Motor neuron (in vitro differentiated cells): ENCODE measurements at places on chromosomes 16 and 17. TPM values are rescaled to one million over a fixed set of nuclear protein-coding genes. Genes with fewer than 3 reads are reported as not detected.

DNA sequence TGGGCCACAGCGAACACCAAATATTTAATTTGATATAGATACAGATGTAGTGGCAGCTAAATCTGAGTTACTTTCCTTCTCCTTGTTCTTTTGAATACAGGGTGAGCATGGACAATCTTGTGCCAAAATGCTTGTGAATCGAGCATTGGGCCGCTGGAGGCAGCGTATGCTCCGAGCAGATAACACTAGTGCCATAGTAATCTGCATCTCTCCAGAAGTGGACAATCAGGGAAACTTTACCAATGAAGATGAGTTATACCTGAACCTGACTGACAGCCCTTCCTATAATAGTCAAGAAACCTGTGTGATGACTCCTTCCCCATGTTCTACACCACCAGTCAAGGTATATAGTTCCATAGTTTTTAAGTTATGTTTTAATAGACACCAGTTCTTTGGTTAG, 21.2 kb upstream of the BCAS3 start:
- ATAC-seq = no peak

- no peak for ATAC-seq
Observed at GRCh38 chr17:32609884-32610650, 123.3 kb downstream of the CDK5R1 start.

DNA sequence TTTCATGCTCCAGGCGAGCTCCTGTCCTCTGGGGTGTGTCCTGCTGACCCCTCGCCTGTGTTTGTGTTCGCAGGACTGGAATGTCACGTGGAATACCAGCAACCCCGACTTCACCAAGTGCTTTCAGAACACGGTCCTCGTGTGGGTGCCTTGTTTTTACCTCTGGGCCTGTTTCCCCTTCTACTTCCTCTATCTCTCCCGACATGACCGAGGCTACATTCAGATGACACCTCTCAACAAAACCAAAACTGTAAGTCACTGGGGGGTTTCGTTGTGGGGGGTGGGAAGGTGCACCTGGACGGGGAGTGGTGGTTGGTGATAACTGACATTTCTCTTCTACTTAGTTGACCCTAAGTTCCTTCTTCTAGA, 58.3 kb downstream of the ABCC1 start:
- no peak for ATAC-seq

DNA sequence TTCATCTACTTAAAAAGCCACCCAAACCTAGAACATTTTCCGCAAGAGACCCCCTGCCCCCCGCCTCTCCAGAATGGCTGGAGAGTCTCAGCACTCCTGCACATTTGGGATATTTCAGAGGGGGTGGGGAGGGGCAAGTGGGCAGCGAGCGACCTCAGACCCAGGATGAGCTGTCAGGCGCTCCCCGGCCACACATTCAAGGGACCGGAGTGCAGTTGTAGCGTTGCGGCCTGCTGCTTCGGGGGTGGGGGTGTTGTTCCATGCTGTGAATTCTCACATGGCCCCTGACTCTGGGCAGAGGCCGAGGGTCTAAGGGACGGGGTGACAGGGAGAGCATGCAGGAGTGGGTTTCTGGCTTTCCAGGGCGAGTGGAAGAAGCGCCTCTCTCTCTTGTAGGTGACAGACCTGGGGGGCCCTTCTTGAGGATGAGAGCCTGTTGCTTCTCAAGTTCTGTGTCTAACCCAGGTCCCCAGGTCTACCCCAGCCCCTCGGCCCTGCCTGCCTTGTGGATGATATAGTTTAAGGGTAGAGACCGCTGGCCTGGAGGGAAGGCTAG, 231.2 kb downstream of the SEC14L1 start:
- no peak for ATAC-seq

Gene EVI2B
- 1.0 and 1.6 TPM in 2 replicates for total RNA-seq

Gene NPIPA3
- 1.2 and 1.7 TPM in 2 replicates for total RNA-seq

Gene ZSCAN10
- total RNA-seq = 0.17 and 0.23 TPM in 2 replicates

Gene TEKT1
- total RNA-seq = 0.58 TPM in 1 of 2 replicates, not detected in the other

DNA sequence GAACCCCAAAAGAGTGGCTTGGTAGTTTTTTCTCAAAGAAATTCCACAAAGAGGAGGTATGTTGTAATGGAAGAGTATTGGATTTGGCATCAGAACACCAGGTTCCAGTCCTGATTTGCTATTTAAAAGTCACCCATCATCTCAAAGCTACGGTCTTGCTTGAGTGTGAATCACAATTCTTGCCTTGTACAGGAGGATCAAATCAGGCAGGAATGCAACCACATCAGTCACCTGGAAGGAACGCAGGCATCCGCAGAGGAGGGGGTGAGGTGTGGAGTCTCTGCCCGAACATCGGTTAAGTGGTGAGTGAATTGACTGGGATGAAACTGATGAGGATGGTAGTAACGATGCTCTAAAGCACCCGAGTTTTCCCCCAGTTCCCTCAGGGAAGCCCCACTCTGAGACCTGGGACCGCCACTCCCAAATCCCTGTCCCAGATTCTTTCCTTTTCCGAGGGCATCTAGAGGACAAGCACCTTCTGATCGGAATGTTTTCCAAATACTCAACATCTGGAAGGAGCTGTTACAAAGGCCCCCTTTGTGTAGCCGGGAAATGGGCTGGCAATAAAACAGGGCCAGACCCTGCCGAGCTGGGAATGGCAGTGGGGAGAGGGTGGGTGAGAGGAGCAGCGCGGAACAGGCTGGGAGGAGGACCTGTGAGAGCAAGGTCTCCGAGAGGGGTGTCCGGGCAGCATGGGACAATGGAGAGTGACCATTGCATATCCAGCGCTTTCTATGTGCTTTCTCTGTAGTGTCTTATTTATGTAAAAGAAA, 469.6 kb downstream of the SLC39A11 start:
- ATAC-seq = no peak

GRCh38 chr16:10776280-10776679, 32.6 kb downstream of the NUBP1 start:
- no peak for ATAC-seq

Gene SCGB1C2
- not detected in 2 replicates for total RNA-seq

- no peak for ATAC-seq
Observed at GRCh38 chr16:35734728-35735402, 2275.5 kb downstream of the TP53TG3F start.

- ATAC-seq = peak; percentile 45
Observed at GRCh38 chr17:4490109-4490591, 8.5 kb upstream of the SPNS2 start.

Gene HCRT
- total RNA-seq = not detected in 2 replicates

- no peak for ATAC-seq
Observed at GRCh38 chr17:79072544-79072943, 2.1 kb upstream of the ENGASE start.

Gene SPATA32
- total RNA-seq = 0.13 and 0.23 TPM in 2 replicates

GRCh38 chr17:74027444-74027843, 176.0 kb upstream of the RPL38 start:
- ATAC-seq = peak; percentile 24

GRCh38 chr17:81329927-81330883, 35.1 kb upstream of the SLC38A10 start:
- ATAC-seq = no peak

- peak; percentile 93 for ATAC-seq
Observed at GRCh38 chr17:31596382-31597323, 205.2 kb downstream of the RAB11FIP4 start.

Gene FASN
- 63.4 and 68.5 TPM in 2 replicates for total RNA-seq

Gene UNKL
- total RNA-seq = 6.1 and 8.5 TPM in 2 replicates

DNA sequence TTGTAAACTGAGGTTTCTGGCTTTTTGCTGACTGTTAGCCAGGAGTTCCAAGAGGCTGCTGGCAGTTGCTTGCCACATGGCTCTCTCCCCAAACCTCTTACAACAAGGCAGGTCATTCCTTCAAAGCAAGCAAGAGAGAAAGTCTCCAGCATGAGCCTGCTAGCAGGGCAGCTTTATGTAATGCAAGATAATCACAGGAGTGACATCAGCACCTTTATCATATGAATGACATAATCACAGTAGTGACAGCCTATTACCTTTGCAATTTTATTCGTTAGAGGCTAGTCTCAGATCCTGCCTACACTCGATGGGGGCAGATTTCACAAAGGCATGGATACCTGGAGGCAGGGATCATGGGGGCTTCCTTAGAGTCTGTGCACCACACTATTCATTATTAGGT, 79.5 kb upstream of the KCNJ16 start:
- ATAC-seq = no peak

- peak; percentile 62 for ATAC-seq
Observed at GRCh38 chr17:15502369-15503112, 35.1 kb upstream of the CDRT4 start.

DNA sequence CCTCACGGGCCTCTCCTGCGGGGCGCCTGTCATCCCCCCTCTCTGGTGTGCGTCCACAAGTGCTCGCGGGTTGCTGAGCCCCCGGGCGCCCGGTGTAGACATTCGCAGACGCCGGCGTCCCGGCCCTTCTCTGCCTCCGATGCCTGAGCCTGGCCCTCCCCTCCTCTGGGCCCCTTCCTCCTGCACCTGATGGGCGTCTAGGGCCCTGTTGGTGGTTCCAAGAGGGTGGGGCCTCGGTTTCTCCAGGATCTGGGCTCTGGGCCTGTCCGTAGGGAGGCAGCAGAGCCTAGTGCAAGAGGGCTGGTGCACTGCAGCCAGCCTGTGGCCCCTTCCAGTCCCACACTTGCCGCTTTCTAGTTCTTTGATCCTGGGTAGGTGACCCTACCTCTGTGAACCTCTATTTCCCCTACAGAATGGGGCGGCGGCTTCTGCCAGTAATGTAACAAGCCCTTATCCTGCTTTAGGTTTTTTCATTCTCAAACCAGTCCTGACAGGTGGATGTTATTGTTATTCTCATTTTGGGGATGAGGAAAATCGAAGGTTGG, 623 bp downstream of the E4F1 start:
- no peak for ATAC-seq

Gene NPTX1
- total RNA-seq = 1.6 and 1.8 TPM in 2 replicates

GRCh38 chr17:688100-688989, 26.3 kb downstream of the VPS53 start:
- ATAC-seq = no peak

Gene TP53TG3F
- 0.39 TPM in 1 of 2 replicates, not detected in the other for total RNA-seq

Gene HAS3
- 31.4 and 33.4 TPM in 2 replicates for total RNA-seq

GRCh38 chr16:27754788-27755690, 205.1 kb downstream of the KATNIP start:
- ATAC-seq = no peak

GRCh38 chr16:24974859-24975258, 40.3 kb downstream of the ARHGAP17 start:
- ATAC-seq = no peak

GRCh38 chr17:18248300-18248731, 10.2 kb downstream of the FLII start:
- ATAC-seq = peak; percentile 80

DNA sequence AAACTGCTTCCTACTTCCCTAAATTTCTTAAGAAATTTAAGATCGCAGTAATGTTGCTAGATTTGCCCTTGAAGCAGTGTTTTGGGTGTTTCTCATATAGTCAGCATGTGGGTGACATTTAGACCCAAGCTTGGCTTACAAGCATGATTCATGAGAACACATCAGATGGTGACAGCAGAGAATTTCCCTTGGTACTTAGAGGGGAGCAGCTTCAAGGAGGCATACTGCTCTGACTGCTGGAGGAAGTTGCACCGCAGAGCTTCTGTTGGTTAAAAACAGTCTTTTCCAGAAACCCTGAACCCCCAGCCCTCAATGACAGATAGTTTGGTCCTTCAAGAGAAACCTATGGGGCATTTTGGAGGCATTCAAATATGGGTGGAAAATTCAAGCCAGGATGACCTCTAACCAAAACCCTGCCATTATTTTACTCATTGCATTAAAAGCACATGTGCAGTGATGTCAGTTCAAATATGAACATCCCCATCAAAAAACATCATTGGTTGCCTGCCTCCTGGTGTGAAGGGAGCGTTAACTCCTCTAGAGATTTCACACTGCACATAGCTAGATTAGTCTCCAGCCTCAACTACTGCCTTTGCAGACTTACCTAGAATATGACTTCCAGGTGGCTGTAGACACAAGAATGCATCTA, 201.5 kb upstream of the CACNG5 start:
- ATAC-seq = no peak

Gene KCNG4
- total RNA-seq = 0.18 and 0.31 TPM in 2 replicates

- peak; percentile 15 for ATAC-seq
Observed at GRCh38 chr17:29588562-29589411, 661 bp downstream of the GIT1 start.

DNA sequence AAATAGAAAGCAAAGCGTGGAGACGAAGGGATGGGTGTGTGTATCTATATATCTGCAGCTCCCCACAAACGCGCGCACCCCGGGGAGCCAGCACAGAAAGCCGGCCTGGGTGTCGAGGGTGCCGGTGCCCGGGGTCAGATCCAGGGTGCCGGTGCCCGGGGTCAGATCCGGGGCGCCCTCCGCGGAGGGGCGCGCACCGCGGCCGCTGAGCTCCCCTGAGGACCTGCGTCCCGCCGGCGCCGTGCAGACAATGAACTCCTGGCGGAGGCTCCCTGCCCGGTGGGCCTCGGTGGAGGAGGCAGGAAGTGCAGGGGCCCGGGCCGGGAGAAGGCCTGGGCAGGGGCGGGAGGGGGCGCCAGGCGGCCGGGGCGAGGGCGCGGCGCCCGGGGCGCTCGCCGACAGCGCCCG, 1.1 kb downstream of the ZNF423 start:
- peak; percentile 6 for ATAC-seq

Gene TBC1D3
- not detected in 2 replicates for total RNA-seq

Gene TP53TG3
- total RNA-seq = 0.56 TPM in 1 of 2 replicates, not detected in the other

- peak; percentile 59 for ATAC-seq
Observed at GRCh38 chr17:81422776-81423697, 27.8 kb downstream of the BAHCC1 start.

Gene PPL
- 348 and 357 TPM in 2 replicates for total RNA-seq

DNA sequence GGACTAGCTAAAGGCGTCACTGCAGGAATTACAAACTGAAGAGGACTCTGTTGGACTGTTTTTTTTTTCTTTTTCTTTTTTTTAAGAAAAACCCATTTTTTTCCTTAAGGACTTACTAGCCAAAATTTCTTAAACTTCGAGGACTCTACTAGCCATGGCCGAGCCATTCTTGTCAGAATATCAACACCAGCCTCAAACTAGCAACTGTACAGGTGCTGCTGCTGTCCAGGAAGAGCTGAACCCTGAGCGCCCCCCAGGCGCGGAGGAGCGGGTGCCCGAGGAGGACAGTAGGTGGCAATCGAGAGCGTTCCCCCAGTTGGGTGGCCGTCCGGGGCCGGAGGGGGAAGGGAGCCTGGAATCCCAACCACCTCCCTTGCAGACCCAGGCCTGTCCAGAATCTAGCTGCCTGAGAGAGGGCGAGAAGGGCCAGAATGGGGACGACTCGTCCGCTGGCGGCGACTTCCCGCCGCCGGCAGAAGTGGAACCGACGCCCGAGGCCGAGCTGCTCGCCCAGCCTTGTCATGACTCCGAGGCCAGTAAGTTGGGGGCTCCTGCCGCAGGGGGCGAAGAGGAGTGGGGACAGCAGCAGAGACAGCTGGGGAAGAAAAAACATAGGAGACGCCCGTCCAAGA, 878 bp downstream of the HEXIM1 start:
- peak; percentile 39 for ATAC-seq
